ENCODE measurements at places on chromosomes 6 and 20.
A peak's percentile ranks its signal among the peaks of the same experiment; 100 is the strongest.

DNA sequence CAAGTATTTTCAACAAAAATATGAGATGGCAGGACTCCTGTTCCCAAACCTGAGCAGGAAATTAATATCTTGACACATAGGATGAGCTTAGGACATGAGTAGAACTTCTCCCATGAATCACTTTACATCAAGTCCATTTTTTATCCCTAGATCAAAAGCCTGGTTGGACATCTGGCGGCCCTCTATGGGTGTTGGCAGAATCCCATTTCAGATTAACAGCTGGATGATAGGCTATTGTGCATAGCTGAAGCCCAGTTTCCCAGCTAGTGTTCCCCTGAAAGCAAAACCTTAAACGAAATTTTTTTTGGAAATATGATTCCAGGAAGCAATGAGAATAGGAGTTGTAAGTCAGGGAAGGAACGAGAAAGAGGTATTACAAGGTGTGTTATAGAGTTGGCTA is 449.4 kb upstream of the CHD6 start:
- no peak for DNase-seq

DNA sequence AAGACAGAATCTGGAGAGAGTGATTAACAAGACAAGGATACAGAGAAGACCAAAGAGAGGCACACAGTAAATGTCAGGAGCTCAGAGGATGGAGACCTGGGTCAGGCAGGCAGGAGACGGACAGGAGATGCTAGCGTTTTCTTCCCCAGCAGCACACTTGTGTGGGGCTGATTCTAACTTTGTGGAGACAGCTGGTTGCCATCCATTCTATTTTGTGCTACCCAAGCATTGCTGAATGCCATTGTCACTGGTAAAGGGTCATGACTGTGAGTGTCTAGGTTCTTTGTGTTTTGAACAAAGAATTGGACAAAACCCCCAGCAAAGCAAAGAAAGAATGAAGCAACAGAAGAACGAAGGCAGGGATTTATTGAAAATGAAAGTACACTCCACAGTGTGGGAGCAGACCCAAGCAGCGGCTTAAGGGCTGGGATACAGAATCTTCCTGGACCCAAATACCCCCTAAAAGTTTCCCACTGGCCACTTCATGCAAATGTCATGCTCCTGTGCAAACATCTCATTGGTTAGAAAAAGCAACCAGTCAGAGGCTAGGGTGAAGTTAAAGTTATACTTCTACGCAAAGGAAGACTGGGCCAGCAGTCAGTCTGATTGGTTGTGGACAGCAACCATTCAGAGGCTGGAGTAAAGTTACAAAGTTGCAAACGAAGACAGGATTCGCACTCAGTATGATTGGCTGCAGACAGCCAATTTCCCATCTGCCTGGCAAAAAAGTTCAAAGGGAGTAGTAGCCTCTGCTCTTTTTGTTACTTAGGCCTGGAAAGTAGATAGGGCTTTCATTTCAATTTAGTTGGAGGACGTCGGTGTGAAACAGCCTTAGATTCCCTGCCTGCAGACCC is 17.5 kb downstream of the PTK7 start:
- no peak for DNase-seq

DNA sequence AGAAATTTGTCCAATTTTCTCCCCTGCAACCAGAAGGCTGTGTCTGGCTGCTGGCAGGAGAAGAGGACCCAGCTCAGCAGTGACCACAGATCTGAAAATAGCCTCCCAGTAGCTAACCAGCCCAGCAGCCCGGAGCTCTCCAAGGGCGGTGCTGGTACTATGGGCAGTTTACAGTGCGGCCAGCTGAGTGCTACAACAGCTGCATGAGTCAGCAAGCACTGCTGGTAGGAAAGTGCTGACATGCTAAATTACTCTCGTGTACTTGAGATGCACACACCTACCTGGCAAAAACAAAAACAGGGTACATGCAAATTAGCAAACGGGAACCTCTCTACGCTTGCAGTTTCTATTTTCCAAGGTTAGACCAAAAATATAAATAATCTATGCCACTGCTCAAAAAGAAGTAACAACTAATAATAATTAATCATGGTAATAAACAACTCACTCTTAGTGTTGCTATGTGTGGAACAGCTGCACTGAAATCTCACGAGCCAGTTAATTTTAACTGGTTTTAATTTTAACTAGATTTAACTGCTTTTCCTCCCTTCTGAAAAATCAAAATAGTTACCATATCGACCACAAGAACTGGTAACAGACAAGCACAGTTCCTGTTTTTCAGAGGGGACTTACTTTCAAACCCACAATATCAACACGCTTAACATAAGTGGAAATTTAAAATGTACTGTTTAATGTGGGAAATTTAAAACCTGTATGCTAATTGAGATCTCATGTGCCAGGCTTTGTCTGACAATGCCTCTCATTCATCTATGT is 10.8 kb downstream of the BACH2 start:
- DNase-seq: peak; percentile 24

- no peak for DNase-seq
Observed at GRCh38 chr6:32114796-32115195, 5.7 kb upstream of the TNXB start.

GRCh38 chr6:133100865-133101264 is 140.3 kb upstream of the EYA4 start:
- DNase-seq: no peak

GRCh38 chr6:165321150-165321549 is 11.7 kb upstream of the C6orf118 start:
- no peak for DNase-seq

- no peak for DNase-seq
Observed at GRCh38 chr6:30847971-30848436, 36.3 kb upstream of the DDR1 start.

- no peak for DNase-seq
Observed at GRCh38 chr6:125304970-125305660, 3.3 kb upstream of the HDDC2 start.

GRCh38 chr6:81750681-81751387 is 1.6 kb downstream of the TENT5A start:
- no peak for DNase-seq

DNA sequence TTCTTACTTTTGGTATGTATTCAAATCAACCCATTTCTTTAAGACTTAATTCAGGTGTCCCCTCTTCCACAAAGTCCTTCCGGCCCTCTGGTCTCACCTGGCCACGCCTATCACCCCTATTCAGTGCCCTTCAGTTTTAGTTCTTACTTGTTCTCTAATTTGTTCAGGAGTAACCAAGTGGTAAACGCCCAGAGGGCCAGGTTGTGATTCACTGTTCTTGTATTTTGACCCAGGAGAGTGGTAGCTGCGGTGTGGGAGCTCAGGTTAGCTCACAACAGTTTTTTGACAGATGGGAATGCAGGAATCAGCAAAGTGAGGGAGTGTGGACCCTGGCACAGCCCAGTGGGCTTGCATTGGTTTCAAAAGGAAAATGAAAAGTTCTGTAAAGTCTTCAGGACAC is 81.7 kb upstream of the RIPOR2 start:
- DNase-seq: no peak

GRCh38 chr6:56241124-56241802 is 6.1 kb downstream of the COL21A1 start:
- no peak for DNase-seq

- DNase-seq: no peak
Observed at GRCh38 chr20:60631585-60632287, 620.3 kb upstream of the CDH4 start.

DNA sequence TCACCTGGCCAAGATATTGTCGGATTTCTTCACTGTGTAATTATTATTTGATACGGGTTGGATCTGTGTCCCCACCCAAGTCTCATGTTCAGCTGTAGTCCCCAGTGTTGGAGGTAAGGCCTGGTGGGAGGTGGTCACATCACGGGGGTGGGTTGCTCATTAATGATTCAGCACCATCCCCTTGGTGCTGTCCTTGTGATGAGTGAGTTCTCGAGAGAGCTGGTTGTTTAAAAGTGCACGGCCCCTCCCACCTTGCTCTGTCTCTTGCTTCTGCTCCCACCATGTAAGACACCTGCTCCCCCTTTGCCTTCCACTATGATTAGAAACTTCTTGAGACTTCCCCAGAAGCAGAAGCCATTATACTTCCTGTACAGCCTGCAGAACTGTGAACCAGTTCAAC is 173.9 kb upstream of the PMEPA1 start:
- no peak for DNase-seq

- no peak for DNase-seq
Observed at GRCh38 chr6:35973670-35974222, 50.7 kb downstream of the SLC26A8 start.

DNA sequence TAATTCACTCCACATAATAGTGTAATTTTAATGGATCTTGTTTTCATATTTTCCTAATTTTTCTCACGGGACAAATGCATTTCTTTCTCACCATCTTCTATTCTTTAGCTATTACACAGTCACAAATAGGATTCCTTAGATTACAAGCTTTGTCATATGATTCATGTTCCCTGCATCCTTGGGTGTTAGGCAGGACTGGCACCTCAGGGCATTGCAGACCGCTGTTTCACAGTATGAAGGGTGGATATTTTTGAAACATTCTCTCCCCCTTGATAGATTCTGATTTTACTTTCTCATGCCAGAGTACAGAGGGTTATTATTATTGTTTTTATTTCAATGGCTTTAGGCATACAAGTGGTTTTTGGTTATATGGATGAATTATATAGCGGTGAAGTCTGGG is 602.5 kb downstream of the PHF3 start:
- DNase-seq: no peak

GRCh38 chr6:3324262-3324942 is 65.7 kb downstream of the PSMG4 start:
- DNase-seq: no peak

GRCh38 chr6:34346175-34347119 is 46.0 kb downstream of the NUDT3 start:
- DNase-seq: no peak

GRCh38 chr20:420721-421574 is 12.8 kb downstream of the RBCK1 start:
- DNase-seq: no peak

DNA sequence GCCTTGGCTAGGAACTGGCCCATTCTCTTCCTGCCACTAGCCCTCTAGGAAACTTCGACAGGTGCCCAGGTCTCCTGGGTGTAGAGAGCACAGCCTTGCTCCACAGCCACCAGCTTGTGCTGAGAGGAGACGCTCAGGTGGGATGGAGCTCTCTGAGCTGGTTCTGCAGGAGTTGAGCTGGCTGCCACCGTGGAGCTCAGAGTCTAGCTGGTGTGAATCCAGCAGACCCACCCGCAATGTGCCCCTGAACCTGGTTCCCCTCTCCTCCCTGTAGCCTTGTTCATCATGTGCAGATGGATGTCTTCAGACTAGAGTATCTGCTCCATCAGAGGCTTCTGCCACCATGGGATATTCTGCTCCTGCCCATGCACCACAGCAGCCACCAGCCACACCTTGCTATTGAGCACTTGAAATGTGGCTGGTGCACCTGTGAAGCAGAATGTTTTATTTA is 222.5 kb downstream of the SYNDIG1 start:
- no peak for DNase-seq

DNA sequence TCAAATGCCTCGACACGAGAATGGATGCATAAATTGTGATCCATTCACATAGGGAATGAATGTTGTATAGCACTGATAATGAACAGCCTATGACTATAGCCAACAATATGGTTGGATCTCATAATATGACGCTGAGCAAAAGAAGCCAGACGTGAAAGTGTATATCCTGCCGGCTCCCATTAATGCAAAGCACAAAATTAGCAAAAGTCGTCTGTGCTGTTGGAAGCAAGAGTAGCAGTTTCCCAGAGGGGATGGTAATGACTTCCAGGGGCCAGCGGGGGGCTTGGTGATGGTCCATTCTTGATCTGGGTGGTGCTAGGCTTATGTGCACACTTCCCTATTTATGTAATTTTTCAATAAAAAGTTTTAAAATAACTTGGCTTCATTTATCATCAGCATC is 1.0 kb upstream of the TAGAP start:
- DNase-seq: no peak

DNA sequence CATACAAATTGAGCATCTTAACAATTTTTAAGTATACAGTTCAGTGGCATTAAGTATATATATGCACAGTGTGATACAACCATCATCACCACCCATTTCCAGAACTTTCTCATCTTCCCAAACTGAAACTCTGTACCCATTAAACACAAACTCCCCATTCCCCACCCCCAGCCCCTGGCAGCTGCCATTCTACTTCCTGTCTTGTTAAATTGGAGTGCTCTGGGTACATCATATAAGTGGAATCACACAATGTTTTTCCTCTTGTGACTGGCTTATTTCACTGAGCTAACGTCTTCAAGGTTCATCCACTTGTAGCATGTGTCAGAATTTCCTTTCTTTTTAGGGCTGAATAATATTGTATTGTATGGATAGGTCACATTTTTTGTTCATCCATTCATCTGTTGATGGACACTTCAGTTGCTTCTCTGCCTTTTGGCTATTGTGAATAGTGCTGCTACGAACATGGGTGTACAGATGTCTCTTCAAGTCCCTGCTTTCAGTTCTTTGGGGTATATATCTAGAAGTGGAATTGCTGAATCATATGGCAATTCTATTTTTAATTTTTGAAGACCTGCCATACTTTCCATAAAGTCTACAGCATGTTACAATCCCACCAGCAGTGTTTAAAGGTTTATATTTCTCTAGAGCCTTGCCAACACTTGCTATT is 19.6 kb upstream of the RREB1 start:
- no peak for DNase-seq

- no peak for DNase-seq
Observed at GRCh38 chr20:16424780-16425179, 148.5 kb downstream of the KIF16B start.

DNA sequence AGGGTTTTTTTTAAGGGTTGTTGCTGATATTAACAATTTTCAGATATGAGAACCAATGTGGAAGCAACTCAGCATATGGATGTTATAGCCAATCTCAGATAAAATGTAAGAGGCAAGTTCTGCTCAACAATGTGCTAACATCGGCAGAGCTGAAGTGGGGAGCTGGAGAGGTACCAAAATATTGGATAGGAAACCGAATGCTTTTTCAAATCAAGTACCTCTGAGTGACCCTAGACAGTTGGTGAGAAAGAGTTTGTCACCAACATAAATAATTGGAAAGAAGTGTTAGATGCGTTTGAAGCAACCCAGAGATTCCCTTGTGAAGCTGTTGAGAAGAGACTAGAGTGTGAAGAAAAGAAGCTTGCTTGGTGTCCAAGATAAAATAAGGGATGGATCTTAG is 140.7 kb downstream of the SOX4 start:
- DNase-seq: no peak

GRCh38 chr6:21375151-21376116 is 218.1 kb upstream of the SOX4 start:
- DNase-seq: no peak

DNA sequence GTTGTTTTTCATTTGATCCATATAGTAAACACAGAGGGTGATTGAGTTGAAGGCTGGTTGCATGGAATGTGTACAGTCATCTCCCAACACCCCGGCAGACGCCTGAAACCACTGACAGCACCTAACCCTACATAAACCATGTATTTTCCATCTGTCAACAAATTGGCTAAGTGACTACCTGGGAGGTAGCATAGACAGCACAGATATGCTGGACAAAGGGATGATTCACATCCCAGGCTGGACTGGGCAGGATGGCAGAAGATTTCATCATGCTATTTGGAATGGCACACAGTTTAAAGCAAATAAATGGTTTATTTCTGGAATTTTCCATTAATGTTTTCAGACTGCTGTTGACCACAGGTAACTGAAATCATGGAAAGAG is 4.4 kb upstream of the VIP start:
- no peak for DNase-seq

- DNase-seq: no peak
Observed at GRCh38 chr6:12735786-12736185, 19.2 kb downstream of the PHACTR1 start.
